ENCODE measurements at places on chromosomes 6 and 20.
A peak's percentile ranks its signal among the peaks of the same experiment; 100 is the strongest.

DNA sequence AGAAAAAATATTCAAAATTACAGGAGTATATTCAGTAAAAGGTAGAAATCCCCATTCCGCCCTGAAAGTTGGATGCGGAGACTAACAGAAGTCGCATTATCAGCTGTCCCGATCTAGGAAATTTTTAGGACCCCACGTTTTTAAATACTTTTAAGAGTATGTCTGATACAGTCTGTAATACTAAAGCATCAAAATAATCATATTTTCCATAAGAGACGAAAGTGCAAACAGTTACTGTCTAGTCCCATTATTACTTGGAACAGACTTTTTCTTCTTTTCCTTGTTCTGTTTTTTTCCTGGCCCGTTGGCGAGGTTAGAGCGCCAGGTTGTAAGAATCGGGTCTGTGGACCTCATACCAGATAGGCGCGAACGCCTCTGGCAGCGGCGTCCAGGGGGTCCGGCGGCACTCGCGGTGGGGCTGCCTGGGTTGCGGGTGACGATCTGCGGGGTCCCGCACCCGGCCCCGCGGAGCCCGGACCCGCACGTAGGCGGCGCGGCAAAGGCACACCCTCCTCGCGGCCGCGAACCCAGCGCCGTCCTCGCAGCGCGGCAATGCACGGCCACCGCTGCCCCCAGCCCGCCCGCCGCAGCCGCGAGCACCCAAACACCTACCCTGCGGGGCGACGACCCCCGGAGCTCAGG, 460 bp downstream of the PLAGL1 start:
- H3K27me3 ChIP-seq, result no peaks in the 10 kb centered on the region
- H3K4me1 ChIP-seq, result no peaks in the 10 kb centered on the region
- H3K4me3 ChIP-seq, result peak overlapping the region; percentile 81

DNA sequence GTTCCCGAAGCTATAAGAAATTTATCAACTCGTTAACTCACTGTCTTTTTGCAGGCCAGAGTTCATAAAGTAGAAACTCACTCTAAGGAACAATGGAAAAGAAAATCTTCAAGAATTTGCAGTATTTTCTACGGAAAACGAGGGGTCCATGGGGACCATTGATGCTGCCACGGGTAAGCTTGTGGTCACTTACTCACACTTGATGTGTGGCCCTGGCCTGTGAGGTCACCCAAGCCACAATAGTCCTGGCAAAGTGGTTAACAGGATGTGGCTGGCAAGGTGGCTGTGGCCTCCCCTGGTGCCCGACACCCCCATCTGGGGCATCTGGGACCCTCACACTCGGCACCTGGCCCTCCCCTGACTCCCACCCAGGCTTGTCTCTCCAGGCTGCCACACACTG, 123.4 kb downstream of the C6orf118 start:
- H3K27ac ChIP-seq, result no peak overlapping the region
- no peaks in the 10 kb centered on the region for H3K27me3 ChIP-seq

DNA sequence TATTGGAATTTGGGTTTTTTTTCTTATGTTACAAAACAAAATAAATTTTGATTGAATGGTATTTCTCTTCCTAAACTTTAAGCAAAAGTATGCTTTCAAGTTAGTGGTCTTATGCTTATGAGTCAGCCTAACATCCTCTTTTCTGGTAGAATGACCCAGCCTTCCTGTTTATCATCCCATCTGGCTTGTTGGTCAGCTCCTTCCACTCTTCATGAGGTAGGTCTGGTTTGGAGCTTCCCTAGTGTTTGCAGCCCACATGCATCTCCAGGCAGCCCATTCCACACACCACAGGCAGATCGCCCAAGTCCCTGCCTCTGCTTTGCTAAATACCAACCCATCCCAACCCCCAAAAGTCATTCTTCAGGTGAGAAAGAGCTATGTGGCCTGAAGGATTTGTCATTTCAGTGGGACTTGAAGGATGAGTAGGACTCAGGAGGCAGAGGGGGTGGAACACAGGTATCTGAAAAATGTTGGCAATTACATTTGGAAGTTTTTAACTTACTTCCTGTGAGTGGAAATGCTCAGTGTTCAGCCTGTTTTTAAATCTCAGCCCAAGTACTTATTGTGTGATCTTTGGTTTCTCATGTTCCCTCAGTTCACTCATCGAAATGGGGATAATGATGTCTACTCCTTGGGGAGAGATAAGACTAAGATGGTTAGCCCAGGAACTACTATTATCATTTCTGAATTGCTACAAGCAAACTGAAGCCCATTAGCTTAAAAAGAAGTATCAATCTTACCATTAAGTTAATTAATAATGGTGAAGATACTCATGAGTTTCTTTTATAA, 294.0 kb downstream of the ADGB start:
- no peaks in the 10 kb centered on the region for H3K36me3 ChIP-seq
- no peaks in the 10 kb centered on the region for H3K27me3 ChIP-seq
- H3K27ac ChIP-seq, result no peak overlapping the region

DNA sequence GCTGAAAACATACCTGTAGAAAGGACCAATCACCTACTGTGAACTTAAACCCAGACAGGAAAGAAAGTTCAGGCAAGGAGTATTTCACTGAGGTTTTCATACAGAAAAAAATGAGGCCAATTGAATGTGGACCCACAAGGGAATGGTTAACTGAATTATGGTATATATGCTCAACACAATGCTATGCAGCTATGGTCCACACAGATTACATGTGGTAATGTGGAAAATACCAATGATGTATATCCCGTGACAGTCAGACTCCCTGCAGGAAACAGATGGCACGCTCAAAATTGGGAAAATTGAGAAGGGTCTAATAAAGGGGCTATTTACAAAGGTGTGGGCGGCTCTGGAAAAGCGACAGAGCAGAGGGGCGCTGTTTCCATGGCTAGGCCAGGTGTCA, 47.1 kb upstream of the PIM1 start:
- H3K27ac ChIP-seq, result no peak overlapping the region
- no peak for DNase-seq

DNA sequence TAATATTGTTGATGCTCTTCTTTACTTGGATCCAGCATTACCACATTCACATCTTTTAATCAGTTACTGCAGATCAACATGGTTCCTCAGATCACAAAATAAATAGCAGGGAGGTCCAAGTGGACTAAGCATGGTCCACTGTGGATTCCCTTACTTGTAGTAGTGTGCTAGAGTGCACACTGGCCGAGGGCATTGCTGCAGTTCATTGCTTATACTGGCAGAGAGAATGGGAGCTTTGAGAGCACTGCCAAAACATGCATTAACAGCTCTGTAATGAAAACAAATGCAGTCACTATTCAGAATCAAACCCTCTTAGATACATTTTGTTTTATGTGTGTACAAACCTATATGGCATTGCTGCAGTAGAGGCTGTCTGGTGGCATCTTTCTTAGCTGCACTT, 471.5 kb downstream of the CD109 start:
- H3K36me3 ChIP-seq, result no peaks in the 10 kb centered on the region
- no peaks in the 10 kb centered on the region for H3K4me1 ChIP-seq
- no peak overlapping the region for H3K27ac ChIP-seq
- H3K4me3 ChIP-seq, result no peak overlapping the region

DNA sequence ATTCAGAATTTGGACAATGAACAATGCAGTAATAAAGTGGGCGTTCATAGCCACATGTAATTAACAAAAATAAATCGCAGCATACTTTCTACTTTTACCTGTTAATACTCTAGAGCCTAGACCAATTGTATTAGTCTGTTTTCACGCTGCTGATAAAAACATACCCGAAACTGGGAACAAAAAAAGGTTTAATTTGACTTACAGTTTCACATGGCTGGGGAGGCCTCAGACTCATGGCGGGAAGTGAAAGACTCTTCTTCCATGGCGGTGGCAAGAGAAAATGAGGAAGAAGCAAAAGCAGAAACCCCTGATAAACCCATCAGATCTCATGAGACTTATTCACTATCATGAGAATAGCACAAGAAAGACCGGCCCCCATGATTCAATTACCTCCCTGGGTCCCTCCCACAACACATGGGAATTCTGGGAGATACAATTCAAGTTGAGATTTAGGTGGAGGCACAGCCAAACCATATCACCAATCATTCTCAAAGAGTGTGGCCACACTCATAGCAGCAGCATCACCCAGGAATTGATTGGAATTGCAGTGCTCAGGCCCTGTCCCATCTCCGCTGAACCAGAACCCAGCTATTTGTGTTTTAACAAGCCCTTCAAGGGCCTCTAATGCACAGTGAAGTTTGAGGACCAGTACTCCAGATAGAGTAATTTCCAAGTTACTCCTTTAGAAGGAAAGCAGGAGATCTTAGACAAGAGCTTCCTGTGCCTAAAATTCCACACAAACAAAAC, 650.0 kb downstream of the KIF16B start:
- H3K4me1 ChIP-seq, result no peaks in the 10 kb centered on the region
- H3K27me3 ChIP-seq, result no peaks in the 10 kb centered on the region
- no peak overlapping the region for H3K4me3 ChIP-seq
- no peak for DNase-seq
- H3K27ac ChIP-seq, result no peak overlapping the region

GRCh38 chr6:50847890-50848594, 29.4 kb downstream of the TFAP2B start:
- no peak overlapping the region for H3K4me3 ChIP-seq
- peaks cover 7% of the 10 kb centered on the region for H3K36me3 ChIP-seq
- no peaks in the 10 kb centered on the region for H3K27me3 ChIP-seq
- peaks cover 43% of the 10 kb centered on the region for H3K4me1 ChIP-seq

- H3K27me3 ChIP-seq, result no peaks in the 10 kb centered on the region
- H3K4me3 ChIP-seq, result no peak overlapping the region
- DNase-seq, result no peak
- no peaks in the 10 kb centered on the region for H3K4me1 ChIP-seq
Measured at GRCh38 chr6:151464702-151465101, 12.8 kb upstream of the RMND1 start.

DNA sequence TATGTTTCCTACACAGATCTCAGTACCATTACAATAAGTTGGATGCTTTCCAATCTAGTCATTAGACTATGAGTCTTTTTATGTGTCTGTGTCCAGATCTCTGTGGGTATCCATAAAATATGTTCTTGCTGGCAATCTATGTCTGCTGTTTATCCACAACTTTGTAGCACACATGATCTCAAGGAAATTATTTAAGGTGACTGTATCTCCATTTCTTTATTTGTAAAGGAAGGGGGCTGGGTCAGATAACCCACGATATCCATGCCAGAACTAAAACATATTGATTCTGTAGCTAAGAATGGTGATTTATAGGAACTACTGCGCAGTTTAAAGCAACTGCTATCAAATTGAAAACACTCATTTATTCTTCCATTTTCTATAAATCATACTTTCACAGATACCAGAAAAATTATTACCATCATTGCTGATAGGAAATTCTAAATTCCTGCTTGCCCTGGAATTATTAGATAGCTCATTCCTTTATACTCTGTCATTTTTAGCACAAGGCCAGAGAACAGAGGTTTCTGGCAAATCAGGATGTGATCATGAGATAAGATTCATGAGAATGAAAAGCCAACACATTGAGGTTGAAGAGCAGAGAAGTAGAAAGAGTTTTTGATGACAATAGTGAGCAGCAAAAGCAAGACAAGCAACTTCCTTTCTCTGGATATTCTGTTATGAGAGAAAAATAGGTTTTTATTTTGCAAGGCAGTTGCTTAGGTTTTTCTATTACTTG, 851.4 kb upstream of the CITED2 start:
- no peak overlapping the region for H3K4me3 ChIP-seq
- no peaks in the 10 kb centered on the region for H3K27me3 ChIP-seq
- H3K36me3 ChIP-seq, result no peaks in the 10 kb centered on the region
- DNase-seq, result no peak

DNA sequence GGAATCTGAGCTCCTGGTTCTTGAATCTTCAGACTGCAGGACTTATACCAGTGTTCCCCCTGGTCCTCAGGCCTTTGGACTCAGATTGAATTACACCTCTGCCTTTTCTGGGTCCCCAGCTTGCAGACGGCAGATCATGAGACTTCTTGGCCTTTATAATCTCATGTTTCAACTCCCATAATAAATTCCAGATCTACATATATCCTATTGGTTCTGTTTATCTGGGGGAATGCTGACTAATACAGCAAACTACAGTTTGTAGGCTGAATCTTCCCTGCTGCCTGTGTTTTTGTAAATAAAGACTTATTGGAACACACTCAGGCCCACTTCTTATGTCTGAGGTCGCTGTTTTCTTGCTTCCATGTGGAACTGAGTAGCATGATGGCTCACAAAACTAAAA, 184.7 kb downstream of the HDGFL1 start:
- H3K27ac ChIP-seq, result no peak overlapping the region
- H3K4me3 ChIP-seq, result no peak overlapping the region
- H3K36me3 ChIP-seq, result no peaks in the 10 kb centered on the region
- no peaks in the 10 kb centered on the region for H3K27me3 ChIP-seq
- no peaks in the 10 kb centered on the region for H3K4me1 ChIP-seq

GRCh38 chr6:56399250-56399671, 151.9 kb upstream of the COL21A1 start:
- no peak overlapping the region for H3K4me3 ChIP-seq
- no peak for DNase-seq
- no peak overlapping the region for H3K27ac ChIP-seq
- H3K4me1 ChIP-seq, result no peaks in the 10 kb centered on the region

DNA sequence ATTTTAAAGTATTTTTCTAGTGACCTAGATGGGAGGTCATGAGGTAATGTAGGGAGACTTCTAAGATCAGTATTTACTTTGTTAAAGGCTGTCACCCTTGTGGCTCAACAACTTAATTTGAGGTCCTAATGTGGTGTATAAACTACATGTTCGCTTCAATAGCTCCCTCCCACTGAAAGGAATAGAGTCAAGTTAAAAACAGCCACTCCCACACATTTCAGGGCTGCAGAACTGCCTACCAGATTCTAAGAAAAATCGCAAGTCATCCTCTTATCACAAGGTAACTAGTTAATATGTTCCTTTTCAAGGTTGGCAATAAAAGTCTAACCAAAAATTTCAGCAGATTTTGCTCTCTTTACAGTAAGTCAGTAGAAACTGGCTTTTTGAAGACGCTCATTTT, 15.1 kb downstream of the GSTA1 start:
- H3K4me1 ChIP-seq, result no peaks in the 10 kb centered on the region
- peak overlapping the region; percentile 30 for H3K27ac ChIP-seq
- H3K36me3 ChIP-seq, result no peaks in the 10 kb centered on the region
- no peaks in the 10 kb centered on the region for H3K27me3 ChIP-seq
- H3K4me3 ChIP-seq, result no peak overlapping the region
- DNase-seq, result no peak

DNA sequence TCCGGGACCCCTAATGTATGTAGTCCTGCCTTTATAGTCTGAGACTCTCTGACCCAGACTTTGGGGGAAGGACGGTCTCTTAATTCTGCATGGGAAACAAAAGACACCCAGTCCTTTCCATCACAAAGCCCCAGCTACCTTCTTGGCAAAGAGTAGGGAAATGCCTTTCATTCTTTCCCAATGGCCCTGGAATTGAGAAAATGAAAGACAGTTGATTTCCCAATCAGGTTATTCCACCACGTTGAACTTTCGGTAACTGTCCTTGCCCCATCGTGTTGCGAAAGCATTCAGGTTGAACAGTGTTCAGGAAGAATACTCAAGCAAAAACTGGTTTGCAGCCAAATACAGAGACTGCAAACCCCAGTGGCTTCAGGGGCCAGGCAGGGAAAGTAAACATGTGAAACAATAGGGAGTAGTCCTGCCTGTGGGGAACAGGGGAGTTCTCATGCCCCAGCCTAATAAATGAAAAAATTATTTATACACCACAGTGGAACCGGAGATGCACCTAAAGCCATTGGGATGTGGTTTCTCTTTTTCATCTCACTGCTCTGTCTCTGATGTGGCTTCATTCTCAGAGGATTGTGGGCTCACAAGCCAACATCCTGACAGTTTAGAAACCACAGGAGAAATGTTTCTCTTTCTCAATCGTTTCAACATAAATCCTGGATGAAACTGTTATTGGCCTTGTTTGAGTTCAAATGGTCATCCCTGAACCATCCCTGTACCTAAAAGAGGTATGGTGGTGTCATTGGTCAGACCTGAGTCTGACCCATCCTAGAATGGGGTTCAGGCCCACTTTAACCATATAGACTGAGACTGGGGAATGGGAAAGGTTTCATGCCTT, 44.2 kb upstream of the SLC9A8 start:
- H3K27ac ChIP-seq, result peak overlapping the region; percentile 83
- H3K4me1 ChIP-seq, result peaks cover 75% of the 10 kb centered on the region
- H3K4me3 ChIP-seq, result no peak overlapping the region
- H3K36me3 ChIP-seq, result no peaks in the 10 kb centered on the region
- H3K27me3 ChIP-seq, result no peaks in the 10 kb centered on the region

Data from esophagus squamous epithelium (tissue), 5 donors.